ENCODE measurements at places on chromosomes 7 and 10. TPM values are rescaled to one million over a fixed set of nuclear protein-coding genes. Genes with fewer than 3 reads are reported as not detected.

GRCh38 chr7:37986908-37987330 is 66.5 kb downstream of the EPDR1 start:
- peak; percentile 7 for DNase-seq

- peak; percentile 53 for DNase-seq
These were observed at the start of gene CCDC6 for GRCh38 chr10:59906417-59907202. Gene CCDC6 (minus strand): TSS chr10:59906556. CDS start chr10:59906424, 132 bp downstream.

GRCh38 chr7:100694098-100694745 is at the start of gene GIGYF1:
Gene GIGYF1 (minus strand): TSS chr7:100694250. CDS start chr7:100688238, 6,012 bp downstream.
- no peak for DNase-seq

DNA sequence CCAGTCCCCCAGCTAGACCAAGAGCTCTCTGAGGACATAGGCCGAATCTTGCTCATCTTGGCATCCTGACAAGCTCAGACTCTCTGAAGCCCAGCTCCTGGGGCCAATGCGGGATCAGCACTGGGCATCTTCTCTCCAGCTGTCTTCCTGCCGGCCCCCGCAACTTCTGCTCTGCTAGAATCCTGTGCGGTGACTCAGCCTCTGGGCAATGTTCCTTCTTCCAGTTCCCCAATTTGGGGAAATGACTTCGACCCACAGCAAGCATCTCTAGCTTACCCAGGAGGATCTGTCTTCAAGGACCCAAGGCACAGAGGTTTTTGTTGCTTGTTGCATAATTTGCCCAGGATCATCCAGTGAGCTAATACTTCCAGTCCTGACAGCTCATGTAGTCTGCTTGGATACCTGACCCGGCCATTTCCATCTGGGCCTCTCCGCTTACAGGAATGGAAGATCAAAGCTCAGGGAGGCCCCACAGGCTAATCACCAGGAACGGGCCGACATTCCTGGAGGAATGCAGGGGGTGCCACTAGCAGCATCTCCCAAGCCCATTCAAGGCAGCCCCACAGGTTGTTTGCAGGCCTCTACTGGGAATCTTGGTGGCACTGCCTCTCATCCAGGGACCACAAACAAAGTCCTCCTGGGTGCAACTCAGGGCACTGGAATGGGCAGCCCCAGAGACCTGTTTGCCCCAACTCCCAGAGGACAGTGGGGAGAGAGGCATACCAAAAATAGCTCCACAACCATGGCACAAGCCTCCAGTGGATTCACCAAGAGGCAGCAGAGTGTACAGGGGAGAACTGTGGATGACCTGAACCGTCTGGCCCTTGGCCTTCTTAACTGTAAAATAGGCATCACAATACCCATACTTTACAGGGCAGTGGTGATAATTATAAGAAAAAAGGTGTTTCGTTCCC is 151.9 kb downstream of the NEURL1 start:
- no peak for DNase-seq

FAM24B gene
- total RNA-seq, result 14.6 TPM

DNA sequence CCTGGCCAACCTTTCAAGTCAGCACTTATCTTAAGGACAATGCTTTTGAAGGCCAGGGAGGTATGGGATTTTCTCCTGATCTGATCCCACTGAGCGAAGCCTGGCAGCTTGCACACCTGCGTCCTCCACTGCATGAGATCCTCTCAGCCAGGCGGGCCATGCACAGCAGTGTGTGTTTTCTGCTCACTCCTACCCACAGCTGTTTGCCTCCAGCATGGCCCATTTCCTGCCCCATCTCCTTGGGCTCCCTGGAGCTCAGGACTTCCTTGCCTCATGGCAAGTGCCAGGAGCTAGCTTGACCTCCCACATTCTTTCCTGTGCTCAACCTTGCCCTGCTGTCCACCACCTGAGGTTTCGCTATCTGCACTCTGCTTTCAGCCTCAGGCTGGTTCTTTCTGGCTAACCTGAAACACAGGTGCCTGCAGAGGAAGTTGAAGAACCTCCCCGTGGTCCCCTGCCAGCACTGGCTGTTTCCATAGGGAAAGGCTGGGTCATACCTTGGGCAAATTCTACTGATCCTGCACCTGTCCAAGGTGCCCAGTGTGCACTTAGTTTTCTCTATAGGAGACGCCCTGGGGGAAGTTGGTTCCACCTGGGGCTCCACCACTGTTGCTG is 43.9 kb upstream of the EEPD1 start:
- DNase-seq, result no peak

CRYGN gene
- 0.84 TPM for total RNA-seq

KRIT1 gene
- total RNA-seq, result 52.9 TPM

DNA sequence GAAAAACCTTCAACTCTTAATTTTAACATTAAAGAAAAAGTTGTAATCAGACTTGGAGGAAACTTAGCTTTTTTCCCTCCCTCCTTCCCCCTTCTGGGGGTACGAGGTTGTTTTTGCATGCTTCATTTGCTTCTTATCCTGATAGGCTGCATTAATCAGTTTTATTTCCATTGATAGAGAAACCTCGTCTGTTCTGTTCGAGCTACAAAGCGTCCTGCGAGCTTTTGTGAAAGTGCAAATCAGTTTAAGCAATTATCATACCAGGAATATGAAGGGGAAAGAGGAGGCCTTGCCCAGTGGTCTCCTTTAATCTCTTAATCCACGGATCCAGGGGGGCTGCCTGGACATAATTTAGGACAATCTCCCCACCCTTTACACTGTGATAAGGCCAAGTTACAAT is 7.5 kb downstream of the EMX2 start:
- no peak for DNase-seq

- DNase-seq, result peak; percentile 35
These were observed 129.2 kb downstream of the KCND2 start for GRCh38 chr7:120402079-120402767.

DNA sequence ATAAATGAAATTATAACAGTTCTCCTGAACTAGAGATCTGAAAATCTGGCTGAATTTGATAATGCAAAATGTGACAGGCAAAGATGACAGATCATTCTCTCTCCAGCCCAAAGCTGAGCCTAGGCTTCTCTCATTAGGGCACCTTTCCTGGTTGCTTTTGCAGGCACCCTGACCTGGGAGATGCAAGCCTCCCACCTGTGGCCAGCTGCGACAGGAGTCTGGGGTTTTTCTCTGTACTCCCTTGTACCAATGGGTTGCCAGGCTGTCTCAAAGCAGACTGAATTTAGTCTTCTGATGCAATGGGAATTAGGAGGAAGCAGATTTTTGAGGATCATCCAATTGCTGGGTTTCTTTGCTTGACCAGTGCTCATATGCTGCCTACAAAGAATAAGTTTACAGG is 85.0 kb upstream of the EFCAB10 start:
- no peak for DNase-seq

DNA sequence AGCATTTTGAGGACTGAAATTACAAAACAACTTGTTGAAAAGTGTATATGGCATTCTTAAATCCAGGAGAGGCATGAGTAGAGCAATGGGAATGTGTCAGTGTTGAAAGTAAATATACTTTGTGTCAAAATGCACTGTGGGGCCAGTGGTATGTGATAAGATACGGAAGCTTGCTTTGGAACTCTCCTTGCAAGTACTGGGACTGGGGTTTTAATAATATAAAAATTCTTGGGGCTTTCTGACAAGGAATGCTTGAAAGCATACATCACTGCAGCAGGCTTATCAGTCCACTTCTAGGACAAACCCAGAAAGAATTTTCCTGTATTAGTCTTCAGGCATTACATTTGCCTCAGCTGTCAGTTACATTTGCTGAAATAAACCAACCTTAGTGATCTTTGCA is 472.8 kb upstream of the FZD8 start:
- DNase-seq, result no peak
